Right lobe of liver (tissue), 6 donors: ENCODE measurements at places on chromosomes 1 and 21.

- DNase-seq, result no peak
- no peak overlapping the region for H3K4me3 ChIP-seq
- no peak overlapping the region for H3K27ac ChIP-seq
- H3K36me3 ChIP-seq, result no peaks in the 10 kb centered on the region
- H3K27me3 ChIP-seq, result no peaks in the 10 kb centered on the region
Observed at GRCh38 chr1:84571150-84571535, 3.1 kb downstream of the CTBS start.

GRCh38 chr21:27301220-27301619 lies 334.3 kb upstream of the ADAMTS5 start:
- H3K4me3 ChIP-seq, result no peak overlapping the region
- H3K27me3 ChIP-seq, result no peaks in the 10 kb centered on the region
- no peaks in the 10 kb centered on the region for H3K36me3 ChIP-seq
- no peak for DNase-seq
- no peaks in the 10 kb centered on the region for H3K4me1 ChIP-seq

GRCh38 chr21:36069713-36070583 lies at the start of gene CBR1:
Gene CBR1, plus strand, starts transcription at chr21:36070024. Its CDS starts 92 bp downstream, at chr21:36070116.
- H3K4me1 ChIP-seq, result peaks cover 39% of the 10 kb centered on the region
- peak within 1 kb of the TSS; percentile 89 for H3K4me3 ChIP-seq
- DNase-seq, result peak; percentile 97

- DNase-seq, result no peak
- no peaks in the 10 kb centered on the region for H3K4me1 ChIP-seq
- no peak overlapping the region for H3K27ac ChIP-seq
- no peak overlapping the region for H3K4me3 ChIP-seq
Observed at GRCh38 chr1:118973531-118974137, 14.5 kb downstream of the TBX15 start.

- no peaks in the 10 kb centered on the region for H3K36me3 ChIP-seq
- no peak overlapping the region for H3K27ac ChIP-seq
- H3K27me3 ChIP-seq, result no peaks in the 10 kb centered on the region
- no peak for DNase-seq
- no peak overlapping the region for H3K4me3 ChIP-seq
Observed at GRCh38 chr21:18666725-18667124, 263.1 kb upstream of the TMPRSS15 start.

- H3K27me3 ChIP-seq, result no peaks in the 10 kb centered on the region
- H3K4me3 ChIP-seq, result no peak overlapping the region
- no peak for DNase-seq
- no peaks in the 10 kb centered on the region for H3K36me3 ChIP-seq
Observed at GRCh38 chr1:23242414-23242813, 25.1 kb upstream of the HTR1D start.

DNA sequence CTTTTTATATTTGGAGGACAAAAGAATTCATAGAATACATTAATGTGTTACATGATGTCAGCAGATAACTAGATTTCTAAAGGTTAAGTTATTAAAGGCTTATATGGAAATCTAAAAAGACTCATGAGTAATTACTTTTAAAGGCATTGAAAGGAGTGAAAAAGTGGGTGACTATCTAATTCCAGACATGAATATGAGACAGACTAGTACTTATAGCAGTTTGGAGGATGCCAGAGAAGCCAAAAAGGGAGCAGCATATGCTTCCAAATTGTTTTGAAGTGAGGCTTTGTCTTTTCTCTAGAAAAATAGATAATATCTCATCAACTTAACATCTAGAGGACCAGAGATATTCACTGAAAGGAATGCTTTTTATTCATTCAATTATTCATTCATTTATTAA lies 275.5 kb upstream of the CACYBP start:
- H3K27me3 ChIP-seq, result no peaks in the 10 kb centered on the region
- no peaks in the 10 kb centered on the region for H3K36me3 ChIP-seq
- no peak overlapping the region for H3K4me3 ChIP-seq
- DNase-seq, result no peak

- H3K4me3 ChIP-seq, result no peak overlapping the region
- no peaks in the 10 kb centered on the region for H3K4me1 ChIP-seq
- H3K27me3 ChIP-seq, result no peaks in the 10 kb centered on the region
- no peak overlapping the region for H3K27ac ChIP-seq
Observed at GRCh38 chr1:37032660-37033354, 1.5 kb downstream of the GRIK3 start.

DNA sequence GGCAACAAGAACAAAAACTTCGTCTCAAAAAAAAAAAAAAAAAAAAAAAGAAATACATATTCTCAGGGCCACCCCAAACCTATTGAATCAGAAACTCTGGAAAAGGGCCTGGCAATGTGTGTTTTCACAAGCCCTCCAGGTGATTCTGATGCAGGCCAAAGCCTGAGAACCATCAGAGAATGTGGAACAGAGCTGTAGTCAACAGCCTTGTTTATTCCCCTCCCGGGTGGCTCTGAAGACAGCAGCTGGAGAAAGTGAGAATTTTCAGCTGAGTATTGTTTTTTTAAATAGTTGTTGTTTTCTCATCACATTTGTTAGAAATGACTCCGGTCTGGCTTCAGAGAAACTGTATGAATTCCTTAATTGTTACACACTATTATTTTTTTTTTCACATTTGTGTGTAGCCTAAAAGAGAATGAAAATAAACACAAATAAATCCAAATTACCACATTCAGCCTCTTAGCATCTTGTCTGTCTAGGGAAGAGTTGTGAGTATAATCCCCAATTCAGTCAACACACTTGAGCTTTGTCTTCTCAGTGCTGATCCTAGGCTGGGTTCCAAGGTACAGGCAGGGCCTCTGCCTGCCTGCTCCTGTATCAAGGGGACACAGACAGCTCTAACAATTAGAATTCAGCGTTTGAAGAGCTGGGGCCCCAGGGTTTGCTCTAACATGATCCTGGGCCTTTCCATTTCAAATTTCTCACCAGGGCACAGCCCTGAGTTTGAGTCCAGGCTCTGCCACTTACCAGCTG lies 6.6 kb upstream of the AZIN2 start:
- H3K36me3 ChIP-seq, result no peaks in the 10 kb centered on the region
- no peak overlapping the region for H3K27ac ChIP-seq
- H3K4me3 ChIP-seq, result no peak overlapping the region
- no peaks in the 10 kb centered on the region for H3K4me1 ChIP-seq

GRCh38 chr1:198636391-198636790 lies 2.4 kb upstream of the PTPRC start:
- H3K27me3 ChIP-seq, result no peaks in the 10 kb centered on the region
- H3K4me3 ChIP-seq, result no peak overlapping the region
- H3K36me3 ChIP-seq, result no peaks in the 10 kb centered on the region
- H3K4me1 ChIP-seq, result no peaks in the 10 kb centered on the region

DNA sequence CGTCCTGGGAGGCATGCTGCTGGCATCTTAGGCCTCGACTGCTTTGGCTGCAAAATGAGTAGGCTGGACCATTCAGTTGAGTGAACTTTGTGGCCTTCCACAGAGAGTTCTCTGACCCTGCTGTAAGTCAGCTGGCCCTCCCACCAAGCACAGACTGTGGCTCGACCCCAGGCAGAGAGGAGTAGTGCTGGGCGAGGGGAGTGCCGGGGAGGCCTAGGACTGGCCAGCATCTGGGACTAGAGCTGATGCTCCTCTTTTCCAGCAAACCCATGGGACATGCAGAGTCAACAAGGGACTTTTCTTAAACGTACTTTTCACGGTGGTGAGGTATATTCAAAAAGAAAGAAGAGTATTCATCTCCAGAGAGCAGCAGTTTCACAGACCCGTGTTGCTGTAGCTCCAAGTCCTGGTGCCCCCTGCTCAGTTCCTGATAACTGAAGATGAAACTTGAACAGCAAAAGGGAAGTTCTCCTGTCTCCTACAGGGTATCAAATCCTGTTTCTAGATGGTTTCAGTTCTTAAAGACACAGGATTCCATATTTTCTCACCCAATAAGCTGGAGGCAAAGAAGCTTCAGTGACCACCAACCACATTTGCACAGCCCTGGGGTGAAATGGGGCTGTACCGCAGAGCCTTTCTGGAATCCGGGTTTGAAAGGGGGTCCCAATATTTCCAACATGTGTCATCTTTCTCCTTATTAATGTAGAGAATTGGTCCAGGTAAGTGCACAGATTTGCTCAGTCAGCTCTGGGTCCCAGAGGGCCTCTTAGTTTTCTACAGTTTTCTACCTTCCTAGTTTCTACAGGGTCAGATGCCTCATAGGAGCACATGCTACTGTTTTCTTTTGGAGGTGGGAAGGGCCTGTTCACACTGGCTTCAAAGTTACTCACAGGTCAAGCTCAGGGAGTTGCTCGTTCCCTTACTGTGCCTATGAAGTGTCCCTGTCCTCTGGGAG lies 20.9 kb downstream of the BATF3 start:
- no peak overlapping the region for H3K27ac ChIP-seq
- H3K36me3 ChIP-seq, result no peaks in the 10 kb centered on the region
- no peak overlapping the region for H3K4me3 ChIP-seq
- no peak for DNase-seq
- H3K27me3 ChIP-seq, result no peaks in the 10 kb centered on the region

GRCh38 chr1:163130225-163130856 lies 61.2 kb downstream of the RGS4 start:
- no peak overlapping the region for H3K27ac ChIP-seq
- DNase-seq, result no peak
- H3K27me3 ChIP-seq, result no peaks in the 10 kb centered on the region
- H3K4me3 ChIP-seq, result no peak overlapping the region
- H3K36me3 ChIP-seq, result no peaks in the 10 kb centered on the region
